Activated CD8-positive, alpha-beta T cell treated with anti-CD3 and anti-CD28 coated beads for 36 hours (primary cell): ENCODE measurements at places on chromosomes 12 and 14. TPM values are rescaled to one million over a fixed set of nuclear protein-coding genes. Genes with fewer than 3 reads are reported as not detected.

The NKX2-8 gene
- total RNA-seq: not detected

The TOMM20L gene
- total RNA-seq: not detected

GRCh38 chr14:83058068-83058467 is 1524.4 kb upstream of the SEL1L start:
- DNase-seq: no peak

GRCh38 chr14:21038441-21039422 is 3.4 kb upstream of the RNASE7 start:
- no peak for DNase-seq

- DNase-seq: peak; percentile 78
Observed at GRCh38 chr14:102568115-102568614, 24.3 kb upstream of the RCOR1 start.

GRCh38 chr14:68569970-68570409 is 222.9 kb downstream of the ZFP36L1 start:
- DNase-seq: no peak

GRCh38 chr12:20627001-20627588 is 68.0 kb upstream of the SLCO1C1 start:
- no peak for DNase-seq
